ENCODE measurements at places on chromosomes 4 and X.

DNA sequence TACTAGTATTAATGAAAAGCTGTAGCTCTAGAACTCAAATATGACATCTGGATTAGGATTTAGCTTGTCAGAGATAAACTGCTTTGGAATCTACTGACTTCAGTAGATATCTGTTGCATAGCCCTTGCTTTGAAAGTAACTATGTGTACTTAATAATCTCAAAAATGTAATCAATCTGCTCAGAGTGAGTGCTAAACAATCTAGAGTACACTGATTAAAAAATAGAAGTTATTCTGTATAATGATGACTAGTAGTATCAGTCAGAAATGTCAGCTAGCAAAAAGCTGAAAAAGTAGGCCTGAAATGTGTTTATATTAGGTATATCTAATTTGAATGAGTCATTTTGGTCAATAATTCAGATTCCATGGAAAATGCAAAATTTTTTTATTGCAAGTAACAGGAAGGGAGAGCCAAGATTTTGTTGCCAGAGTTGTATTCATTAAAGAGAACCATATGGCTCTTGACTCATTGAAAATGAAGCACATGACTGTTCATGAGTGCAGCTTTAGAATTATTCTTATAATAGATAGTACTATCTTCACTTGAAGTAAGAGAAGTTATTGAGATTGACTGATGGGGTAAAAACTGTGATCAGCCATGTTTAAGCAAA, 20.0 kb downstream of the CLCN3 start:
- DNase-seq = no peak

DNA sequence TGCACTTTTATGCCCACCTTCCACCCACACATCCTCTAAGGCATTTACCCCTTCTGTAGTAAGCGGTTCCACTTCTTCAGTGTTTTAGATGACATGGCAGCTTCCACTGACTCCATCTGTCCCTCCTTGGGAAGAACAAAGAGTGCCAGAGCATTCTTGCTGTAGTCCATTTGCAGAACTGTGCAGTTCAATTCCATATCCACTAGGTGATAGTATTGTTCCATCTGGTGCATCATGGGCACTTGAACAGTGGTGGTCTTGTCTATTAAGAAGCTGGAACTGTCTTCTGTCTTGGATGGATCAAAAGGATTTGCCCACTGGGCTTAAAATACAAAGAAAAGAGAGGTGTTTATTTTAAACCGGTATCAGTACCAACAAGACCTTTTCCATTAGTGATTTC, 3.5 kb downstream of the SERPINA7 start:
- DNase-seq = no peak

DNA sequence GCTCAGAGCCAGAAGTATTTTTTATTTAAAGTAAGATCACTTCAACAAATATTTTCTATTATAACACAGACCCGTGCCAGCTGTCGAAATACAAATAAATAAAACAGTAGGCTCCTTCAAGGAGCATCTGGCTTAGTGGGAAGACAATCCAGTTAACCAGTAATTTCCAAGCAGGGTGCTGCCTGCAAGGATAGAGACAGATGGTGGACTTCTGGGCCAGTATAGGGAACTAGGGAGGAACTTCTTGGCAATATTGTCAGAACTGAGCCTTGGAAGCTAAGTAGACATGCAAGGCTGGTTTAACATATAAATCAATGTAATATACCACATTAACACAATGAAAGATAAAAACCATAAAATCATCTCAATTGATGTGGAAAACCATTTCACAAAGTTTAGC, 17.0 kb upstream of the MTMR1 start:
- DNase-seq = no peak

GRCh38 chr4:24984602-24985532, 45.9 kb downstream of the LGI2 start:
- no peak for DNase-seq

DNA sequence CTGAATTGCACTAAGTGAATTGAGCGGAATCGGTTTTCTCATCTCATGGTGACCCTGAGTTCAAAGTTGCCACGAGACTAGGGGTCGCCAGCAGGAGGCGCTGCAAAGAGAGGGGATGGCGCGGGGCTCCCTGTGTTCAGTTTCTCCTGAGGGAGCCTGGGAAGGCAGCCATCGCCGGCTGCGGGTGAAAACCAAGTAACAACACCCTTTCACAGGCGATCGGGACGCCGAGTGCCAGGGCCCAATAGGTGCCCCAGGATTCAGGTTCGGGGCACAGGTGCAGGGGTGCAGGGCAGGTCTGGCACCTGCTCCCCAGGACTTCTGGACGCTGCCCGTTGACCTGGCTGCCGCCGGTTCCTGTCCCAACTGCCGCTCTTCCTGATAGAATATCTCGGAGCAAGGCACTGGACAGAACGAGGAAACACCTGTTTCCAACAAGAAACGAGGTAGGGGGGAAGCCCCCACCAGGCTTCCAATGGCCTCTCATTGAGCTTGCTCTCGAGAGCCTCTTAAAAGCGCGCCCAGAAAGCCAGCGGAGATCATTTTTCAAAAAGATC, 1.1 kb upstream of the FGF16 start:
- peak; percentile 66 for DNase-seq

- DNase-seq = no peak
Observed at GRCh38 chr4:91681544-91681943, 622.2 kb upstream of the GRID2 start.

GRCh38 chr4:185847352-185848097, 35.5 kb upstream of the SORBS2 start:
- no peak for DNase-seq

DNA sequence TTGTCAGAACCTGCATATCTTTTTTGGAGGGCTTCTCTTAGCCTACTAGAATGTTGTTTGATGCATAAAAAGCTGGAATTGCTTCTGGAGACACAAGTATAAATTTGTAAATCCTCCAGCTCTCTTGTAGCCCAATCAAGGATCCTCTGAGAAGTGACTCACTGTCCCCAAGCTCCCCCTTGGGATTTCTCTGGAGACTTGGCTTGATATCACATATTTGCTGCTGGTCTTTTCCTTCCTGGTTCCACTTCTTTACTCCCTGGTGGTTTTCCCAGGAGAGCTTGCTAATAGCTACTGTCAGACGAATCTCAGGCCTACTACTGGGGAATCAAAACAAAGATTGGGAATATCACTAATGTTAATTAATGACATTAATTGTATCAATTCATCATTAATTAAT, 173.1 kb downstream of the STK32B start:
- DNase-seq = no peak

- no peak for DNase-seq
Observed at GRCh38 chr4:92232566-92232965, 71.2 kb upstream of the GRID2 start.

GRCh38 chr4:9773471-9773870, 8.0 kb upstream of the DRD5 start:
- DNase-seq = no peak

- DNase-seq = no peak
Observed at GRCh38 chr4:63063760-63064159, 1345.5 kb downstream of the TECRL start.

- no peak for DNase-seq
Observed at GRCh38 chr4:8578717-8579116, 1.5 kb upstream of the GPR78 start.

GRCh38 chrX:327660-328126, 9.1 kb upstream of the GTPBP6 start:
- DNase-seq = no peak

GRCh38 chr4:158801066-158801465, 32.2 kb downstream of the FNIP2 start:
- no peak for DNase-seq

GRCh38 chr4:31408121-31408520, 688.0 kb downstream of the PCDH7 start:
- DNase-seq = no peak

All from lung microvascular endothelial cell (primary cell).